ENCODE measurements at places on chromosomes 1 and 21. TPM values are rescaled to one million over a fixed set of nuclear protein-coding genes. Genes with fewer than 3 reads are reported as not detected.

GRCh38 chr1:197788741-197789739 lies 13.8 kb upstream of the DENND1B start:
- H3K27me3 ChIP-seq = no peaks in the 10 kb centered on the region
- no peak overlapping the region for H3K4me3 ChIP-seq
- H3K36me3 ChIP-seq = no peaks in the 10 kb centered on the region
- DNase-seq = no peak
- no peaks in the 10 kb centered on the region for H3K4me1 ChIP-seq

GRCh38 chr1:228647523-228648444 lies 87.5 kb upstream of the RHOU start:
- H3K36me3 ChIP-seq = no peaks in the 10 kb centered on the region
- peaks cover 40% of the 10 kb centered on the region for H3K4me1 ChIP-seq
- H3K4me3 ChIP-seq = peak overlapping the region; percentile 87
- H3K27me3 ChIP-seq = peaks cover 61% of the 10 kb centered on the region
- H3K27ac ChIP-seq = no peak overlapping the region

The MFAP2 gene
- total RNA-seq = 0.37 TPM

The SAMSN1 gene
- total RNA-seq = 69.1 TPM

- H3K4me3 ChIP-seq = no peak overlapping the region
- DNase-seq = peak; percentile 1
- no peaks in the 10 kb centered on the region for H3K27me3 ChIP-seq
- H3K27ac ChIP-seq = no peak overlapping the region
Observed at GRCh38 chr1:241323514-241324195, 33.4 kb downstream of the RGS7 start.

- no peak overlapping the region for H3K27ac ChIP-seq
- no peak overlapping the region for H3K4me3 ChIP-seq
- no peak for DNase-seq
- peaks cover 13% of the 10 kb centered on the region for H3K4me1 ChIP-seq
Observed at GRCh38 chr21:43989401-43989800, 22.7 kb upstream of the TRAPPC10 start.

DNA sequence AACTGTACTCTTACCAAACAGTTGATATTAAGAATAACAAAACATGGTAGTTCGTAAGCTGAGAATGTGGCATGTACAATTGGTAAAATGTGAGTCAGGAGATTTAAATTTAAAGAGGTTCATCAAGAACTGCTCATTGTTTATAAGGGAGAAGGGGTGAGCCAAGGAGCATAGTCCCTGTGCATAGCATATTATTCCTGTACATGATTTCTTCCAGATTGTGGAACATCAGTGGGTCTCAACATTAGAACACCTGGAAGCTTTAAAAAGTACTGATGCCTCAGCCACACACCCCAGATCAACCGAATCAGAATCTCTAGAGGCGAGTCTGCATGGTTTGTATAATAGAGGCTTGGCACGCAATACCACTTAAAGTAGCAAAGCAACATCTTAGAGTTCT lies 56.1 kb downstream of the KCTD3 start:
- no peak for DNase-seq
- no peak overlapping the region for H3K27ac ChIP-seq
- H3K36me3 ChIP-seq = no peaks in the 10 kb centered on the region

- H3K27ac ChIP-seq = no peak overlapping the region
- peaks cover 49% of the 10 kb centered on the region for H3K27me3 ChIP-seq
- no peak overlapping the region for H3K4me3 ChIP-seq
- DNase-seq = no peak
- peaks cover 26% of the 10 kb centered on the region for H3K4me1 ChIP-seq
Observed at GRCh38 chr1:6450943-6451373, 15.0 kb downstream of the TNFRSF25 start.

DNA sequence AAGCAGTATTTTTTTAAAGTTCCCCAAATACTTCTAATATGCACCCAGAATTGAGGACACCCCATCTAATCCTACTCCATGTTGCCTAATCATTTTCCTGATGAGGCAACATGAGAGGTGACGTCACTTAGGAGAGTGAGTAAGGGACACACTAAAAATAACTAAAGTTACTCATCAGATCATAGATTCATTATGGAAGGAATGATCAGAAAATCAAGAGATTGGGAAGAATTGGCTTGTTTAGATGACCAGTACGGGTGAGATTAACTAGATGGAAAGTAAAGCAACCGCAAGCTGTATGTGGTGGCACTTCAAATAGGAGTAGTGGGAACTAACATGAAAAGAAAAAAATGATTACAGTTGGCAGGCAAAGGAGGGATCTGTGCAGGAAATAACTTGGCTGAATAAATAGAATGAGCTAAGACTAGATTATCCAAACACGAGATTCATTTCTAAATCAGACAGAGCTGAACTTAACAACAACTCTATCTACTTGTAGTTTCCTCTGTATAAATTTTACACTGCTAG lies 61.4 kb upstream of the CXADR start:
- no peak overlapping the region for H3K4me3 ChIP-seq
- H3K27me3 ChIP-seq = peaks cover 11% of the 10 kb centered on the region
- peaks cover 10% of the 10 kb centered on the region for H3K4me1 ChIP-seq
- H3K27ac ChIP-seq = no peak overlapping the region

DNA sequence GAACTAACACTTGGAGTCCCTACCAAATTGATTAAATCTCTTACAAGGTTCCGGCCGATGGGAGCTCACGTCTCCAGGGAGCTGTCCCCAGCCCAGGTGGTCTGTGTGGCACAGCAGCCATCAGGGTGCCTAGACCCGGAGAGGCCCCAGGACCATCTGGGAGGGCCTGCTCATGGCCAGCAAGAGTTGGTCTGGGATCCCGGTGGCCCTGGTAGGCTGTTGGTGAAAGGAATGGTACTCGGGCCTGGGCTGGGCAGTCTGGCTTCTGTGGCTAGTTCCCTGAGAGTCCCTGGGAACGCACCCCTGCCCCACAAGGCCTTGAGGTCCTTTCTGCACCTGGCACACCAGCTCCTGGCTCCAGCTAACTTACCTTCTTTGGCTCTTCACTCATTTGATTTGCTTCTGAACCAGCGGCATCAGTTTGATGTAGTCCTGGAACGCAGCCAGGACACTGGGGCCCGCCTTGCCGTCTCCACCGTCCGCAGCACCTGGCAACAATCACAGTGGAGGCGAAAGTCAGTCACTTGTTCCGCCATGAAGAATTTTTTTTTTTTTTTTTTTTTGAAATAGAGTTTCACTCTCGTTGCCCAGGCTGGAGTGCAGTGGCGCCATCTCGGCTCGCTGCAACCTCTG lies 62.5 kb downstream of the SCCPDH start:
- H3K36me3 ChIP-seq = peaks cover 4% of the 10 kb centered on the region
- H3K27ac ChIP-seq = no peak overlapping the region
- peaks cover 26% of the 10 kb centered on the region for H3K4me1 ChIP-seq
- H3K27me3 ChIP-seq = peaks cover 5% of the 10 kb centered on the region
- H3K4me3 ChIP-seq = no peak overlapping the region
- DNase-seq = no peak

- H3K4me3 ChIP-seq = no peak overlapping the region
- peaks cover 5% of the 10 kb centered on the region for H3K27me3 ChIP-seq
Observed at GRCh38 chr21:37659874-37660273, 256.4 kb downstream of the KCNJ6 start.

DNA sequence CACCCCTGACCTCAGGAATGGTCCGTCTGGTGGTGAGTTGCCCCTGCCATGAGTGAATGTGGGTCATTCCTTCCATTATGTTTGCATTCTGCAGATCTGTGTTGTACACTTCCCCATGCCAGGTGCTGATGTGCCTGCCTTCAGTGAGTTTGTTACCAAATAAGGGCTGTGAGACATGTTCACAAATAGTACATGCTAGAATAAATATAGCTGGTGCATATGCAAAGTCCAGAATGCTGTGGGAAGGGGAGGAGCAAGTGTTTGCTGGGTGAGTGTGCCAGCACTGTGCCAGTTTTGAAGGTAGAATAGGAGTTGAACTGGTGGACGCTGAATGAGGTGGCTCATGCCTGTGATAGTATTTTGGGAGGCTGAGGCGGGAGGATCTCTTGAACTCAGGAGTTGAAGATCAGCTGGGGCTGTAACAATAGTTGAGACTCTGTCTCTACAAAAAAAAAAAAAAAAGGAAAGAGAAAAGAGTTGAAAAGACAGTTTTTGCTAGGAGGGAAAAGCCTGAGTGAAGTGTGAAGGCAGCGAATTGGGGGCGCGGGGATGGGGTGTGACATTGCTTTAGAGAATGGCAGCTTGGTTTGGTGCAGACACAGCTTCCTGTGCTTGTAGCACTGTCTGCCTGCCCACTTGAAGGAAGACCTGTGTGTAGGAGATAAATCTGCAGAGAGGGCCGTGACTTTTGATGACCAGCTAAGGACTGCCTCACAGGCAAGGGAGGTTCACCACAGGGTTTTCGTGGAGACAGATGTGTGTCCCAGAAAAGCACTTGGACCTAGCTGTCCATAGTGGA lies 61.1 kb downstream of the LGR6 start:
- no peak for DNase-seq
- no peak overlapping the region for H3K27ac ChIP-seq
- H3K4me3 ChIP-seq = no peak overlapping the region
- H3K4me1 ChIP-seq = peaks cover 7% of the 10 kb centered on the region
- no peaks in the 10 kb centered on the region for H3K36me3 ChIP-seq

DNA sequence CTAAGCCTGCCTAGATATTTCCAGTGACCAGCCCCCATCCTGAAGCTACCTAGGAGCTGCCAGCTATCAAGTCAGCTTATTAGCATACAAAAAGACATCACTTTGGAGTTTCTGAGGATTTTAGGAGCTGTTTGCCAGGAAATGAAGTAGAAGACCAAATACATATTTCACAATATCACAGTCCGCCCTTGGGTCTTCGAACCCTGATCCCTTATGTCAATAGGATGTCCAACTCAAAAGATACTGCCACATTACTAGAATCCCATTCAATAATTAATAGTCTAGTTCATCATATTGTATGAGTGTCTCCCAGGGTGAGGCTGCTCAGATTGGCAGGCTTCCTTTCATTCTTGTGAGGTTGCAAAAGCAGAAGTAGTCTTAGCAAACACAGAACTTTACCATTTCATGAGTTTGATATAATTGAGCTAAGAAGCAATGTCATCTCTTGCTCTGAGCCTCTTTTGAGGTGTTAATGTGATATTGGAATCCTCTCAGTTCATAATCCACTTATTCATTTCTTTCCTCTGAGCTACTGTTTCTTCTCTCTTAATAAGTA lies 13.6 kb downstream of the IPO9 start:
- peaks cover 24% of the 10 kb centered on the region for H3K4me1 ChIP-seq
- no peak overlapping the region for H3K4me3 ChIP-seq
- H3K27me3 ChIP-seq = no peaks in the 10 kb centered on the region
- no peaks in the 10 kb centered on the region for H3K36me3 ChIP-seq

DNA sequence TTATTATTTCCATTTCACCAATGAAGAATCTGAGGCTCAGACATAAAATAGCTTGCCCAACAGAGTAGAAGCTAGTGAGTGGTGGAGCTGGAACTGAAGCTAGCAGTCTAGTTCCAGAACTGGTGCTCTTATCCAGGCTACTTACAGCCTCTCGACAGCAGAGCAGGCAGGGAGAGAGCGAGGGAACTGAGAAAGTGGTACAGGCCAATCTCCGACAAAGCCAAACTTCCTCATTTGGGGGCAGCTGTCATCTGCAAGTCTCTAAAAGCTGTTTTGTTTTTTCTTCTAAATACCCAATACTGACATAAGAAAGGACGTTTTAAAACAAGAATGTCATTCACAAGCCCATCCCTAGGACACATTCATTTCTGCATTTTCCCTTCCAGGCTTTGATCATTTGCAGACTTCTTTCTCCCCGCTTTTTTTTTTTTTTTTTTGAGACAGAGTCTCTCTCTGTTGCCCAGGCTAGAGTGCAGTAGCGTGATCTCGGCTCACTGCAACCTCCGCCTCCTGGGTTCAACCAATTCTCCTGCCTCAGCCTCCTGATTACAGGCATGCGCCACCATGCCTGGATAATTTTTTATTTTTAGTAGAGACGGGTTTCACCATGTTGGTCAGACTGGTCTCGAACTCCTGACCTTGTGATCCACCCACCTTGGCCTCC lies 20.0 kb downstream of the YIPF1 start:
- no peak overlapping the region for H3K4me3 ChIP-seq
- H3K36me3 ChIP-seq = peaks cover 3% of the 10 kb centered on the region
- H3K4me1 ChIP-seq = no peaks in the 10 kb centered on the region
- no peaks in the 10 kb centered on the region for H3K27me3 ChIP-seq
- no peak for DNase-seq

The BTBD19 gene
- total RNA-seq = 16.8 TPM

DNA sequence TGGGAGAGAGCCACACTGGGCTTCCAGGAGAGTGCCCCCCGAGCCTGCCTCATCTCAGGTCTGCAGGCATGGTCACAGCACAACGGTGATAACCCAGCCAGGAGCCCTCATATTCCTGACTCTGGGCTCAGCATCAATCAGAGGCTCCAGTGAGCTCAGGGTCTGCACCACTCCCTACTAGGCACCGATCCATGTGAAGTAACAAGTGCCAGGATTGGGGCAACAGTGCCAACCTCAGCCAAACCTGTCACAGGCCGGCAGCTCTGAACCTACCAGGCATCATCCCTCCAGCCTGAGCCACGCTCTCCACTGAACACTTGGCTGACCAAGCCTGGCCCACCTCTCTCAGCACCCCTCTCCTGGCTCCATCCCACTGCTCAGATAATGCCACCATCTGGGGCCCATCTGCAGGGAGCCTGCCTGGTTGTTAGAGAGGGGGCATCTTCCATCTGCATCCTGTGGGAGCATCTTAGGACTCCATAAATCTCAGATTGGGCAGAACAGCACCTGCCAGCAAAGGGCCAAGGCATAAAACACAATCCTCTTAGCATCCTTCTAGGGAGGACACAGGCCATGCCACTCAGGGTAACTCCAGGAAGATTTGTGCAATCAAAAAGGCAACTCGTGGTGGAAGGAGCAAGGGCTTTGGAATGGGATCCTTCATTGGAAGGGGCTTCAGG lies 213.7 kb upstream of the CSF3R start:
- H3K4me3 ChIP-seq = no peak overlapping the region
- no peaks in the 10 kb centered on the region for H3K4me1 ChIP-seq

The FCN3 gene
- not detected for total RNA-seq

- no peaks in the 10 kb centered on the region for H3K27me3 ChIP-seq
- DNase-seq = no peak
Observed at GRCh38 chr1:17734609-17735008, 20.5 kb upstream of the ACTL8 start.

The IPP gene
- 20.3 TPM for total RNA-seq

GRCh38 chr21:28516991-28517592 lies 475.6 kb downstream of the LTN1 start:
- peak; percentile 66 for DNase-seq
- H3K4me1 ChIP-seq = no peaks in the 10 kb centered on the region
- no peak overlapping the region for H3K27ac ChIP-seq
- no peaks in the 10 kb centered on the region for H3K27me3 ChIP-seq
- H3K36me3 ChIP-seq = no peaks in the 10 kb centered on the region

The ITLN2 gene
- total RNA-seq = not detected

The FABP3 gene
- not detected for total RNA-seq

The GSTM1 gene
- 37.2 TPM for total RNA-seq

GRCh38 chr1:184218458-184219075 lies 167.0 kb downstream of the TSEN15 start:
- peaks cover 35% of the 10 kb centered on the region for H3K27me3 ChIP-seq
- H3K4me3 ChIP-seq = no peak overlapping the region

GRCh38 chr1:212217633-212218032 lies 67.6 kb upstream of the PPP2R5A start:
- peaks cover 1% of the 10 kb centered on the region for H3K36me3 ChIP-seq
- H3K27ac ChIP-seq = no peak overlapping the region
- no peaks in the 10 kb centered on the region for H3K27me3 ChIP-seq
- H3K4me3 ChIP-seq = no peak overlapping the region

The GNPAT gene
- 55.0 TPM for total RNA-seq

All from activated T-cell treated with anti-CD3 and anti-CD28 coated beads, Interleukin-2, amount 50 U/mL, for 72 hours (primary cell).